Spleen (tissue), 13 donors: ENCODE measurements at places on chromosomes 6 and 20. TPM values are rescaled to one million over a fixed set of nuclear protein-coding genes. Genes with fewer than 3 reads are reported as not detected.

The AGER gene
- total RNA-seq = 22.4 TPM

GRCh38 chr6:169725125-169726048, 1.1 kb upstream of the PHF10 start:
- DNase-seq = peak; percentile 82
- peaks cover 18% of the 10 kb centered on the region for H3K4me1 ChIP-seq
- peak overlapping the region; percentile 78 for H3K4me3 ChIP-seq
- H3K27ac ChIP-seq = peak overlapping the region; percentile 92
- H3K27me3 ChIP-seq = no peaks in the 10 kb centered on the region
- no peaks in the 10 kb centered on the region for H3K36me3 ChIP-seq

GRCh38 chr6:80638213-80639055, 532.0 kb downstream of the BCKDHB start:
- no peaks in the 10 kb centered on the region for H3K36me3 ChIP-seq
- H3K4me3 ChIP-seq = no peak overlapping the region
- DNase-seq = no peak
- no peaks in the 10 kb centered on the region for H3K27me3 ChIP-seq
- peak overlapping the region; percentile 36 for H3K27ac ChIP-seq

DNA sequence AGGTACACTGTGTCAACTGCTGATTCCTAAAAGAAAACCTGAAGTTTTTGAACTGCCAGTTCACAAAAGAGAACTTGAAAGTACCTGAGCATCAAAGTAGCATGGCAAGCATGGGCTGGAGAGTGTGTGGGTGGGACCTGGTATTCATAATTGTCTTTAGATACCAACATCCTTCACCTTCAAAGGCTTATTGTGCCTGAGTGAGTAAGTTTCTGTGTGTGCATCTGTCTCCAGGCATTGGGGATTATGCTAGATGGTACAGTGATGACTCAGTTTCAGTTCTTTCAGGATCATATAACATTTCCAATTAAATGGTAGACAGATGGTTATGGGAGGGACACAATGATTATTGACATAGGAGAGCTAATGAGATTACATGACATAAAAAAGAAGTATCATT, 238.5 kb downstream of the ZFAND3 start:
- peaks cover 22% of the 10 kb centered on the region for H3K36me3 ChIP-seq
- H3K4me3 ChIP-seq = no peak overlapping the region
- no peaks in the 10 kb centered on the region for H3K27me3 ChIP-seq
- no peaks in the 10 kb centered on the region for H3K4me1 ChIP-seq
- H3K27ac ChIP-seq = no peak overlapping the region
